ENCODE measurements at places on chromosomes 11 and 22.
A peak's percentile ranks its signal among the peaks of the same experiment; 100 is the strongest.

DNA sequence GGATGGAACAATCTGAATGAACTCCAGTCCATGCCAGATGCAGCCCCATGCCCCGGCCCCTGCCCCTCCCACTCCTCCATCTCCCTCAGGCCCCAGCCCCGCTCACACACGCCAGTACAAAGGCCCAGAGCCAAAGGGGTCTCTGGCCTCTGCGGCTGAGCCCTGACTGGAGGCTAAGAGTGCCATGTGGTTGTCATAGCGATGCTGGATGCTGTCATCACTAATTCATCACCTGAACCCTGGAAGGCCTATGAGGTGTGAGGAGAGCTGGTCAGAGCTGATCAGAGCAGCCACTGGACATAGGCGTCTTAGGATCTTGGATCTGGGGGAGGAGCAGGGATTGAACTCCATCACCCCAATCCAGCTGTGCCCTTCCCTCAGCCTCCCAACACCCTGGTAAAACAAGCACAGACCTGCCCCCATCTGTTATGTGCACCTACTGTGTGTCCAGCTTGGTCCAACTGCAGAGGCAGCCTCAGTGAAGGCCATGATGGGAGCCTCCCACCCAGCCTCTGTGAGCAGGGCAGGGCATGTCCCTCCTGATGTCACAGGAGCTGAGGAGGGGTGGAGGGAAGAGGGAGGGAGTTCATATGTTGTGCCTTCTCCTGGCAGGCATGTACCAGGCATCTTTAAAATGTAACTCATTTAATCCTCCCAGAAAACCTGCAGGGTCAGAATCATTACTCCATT lies 16.7 kb downstream of the PDE2A start:
- no peaks in the 10 kb centered on the region for H3K27me3 ChIP-seq
- no peak overlapping the region for H3K4me3 ChIP-seq
- no peak for DNase-seq
- H3K27ac ChIP-seq, result no peak overlapping the region

- no peaks in the 10 kb centered on the region for H3K4me1 ChIP-seq
- no peaks in the 10 kb centered on the region for H3K36me3 ChIP-seq
- no peak for DNase-seq
- H3K27ac ChIP-seq, result no peak overlapping the region
Observed at GRCh38 chr22:37985050-37985585, 763 bp upstream of the SOX10 start.

GRCh38 chr11:130876100-130876499 lies 40.2 kb downstream of the SNX19 start:
- no peaks in the 10 kb centered on the region for H3K4me1 ChIP-seq
- no peak overlapping the region for H3K27ac ChIP-seq
- no peaks in the 10 kb centered on the region for H3K36me3 ChIP-seq
- no peak for DNase-seq
- no peaks in the 10 kb centered on the region for H3K27me3 ChIP-seq

GRCh38 chr11:70331901-70332300 lies 61.4 kb downstream of the PPFIA1 start:
- H3K36me3 ChIP-seq, result peaks cover 98% of the 10 kb centered on the region
- no peaks in the 10 kb centered on the region for H3K27me3 ChIP-seq
- DNase-seq, result no peak
- no peaks in the 10 kb centered on the region for H3K4me1 ChIP-seq
- no peak overlapping the region for H3K27ac ChIP-seq
- H3K4me3 ChIP-seq, result no peak overlapping the region

GRCh38 chr11:68076371-68077042 lies 37.7 kb downstream of the TCIRG1 start:
- no peak for DNase-seq
- H3K27ac ChIP-seq, result no peak overlapping the region
- H3K27me3 ChIP-seq, result no peaks in the 10 kb centered on the region
- no peaks in the 10 kb centered on the region for H3K36me3 ChIP-seq
- no peaks in the 10 kb centered on the region for H3K4me1 ChIP-seq
- H3K4me3 ChIP-seq, result no peak overlapping the region

DNA sequence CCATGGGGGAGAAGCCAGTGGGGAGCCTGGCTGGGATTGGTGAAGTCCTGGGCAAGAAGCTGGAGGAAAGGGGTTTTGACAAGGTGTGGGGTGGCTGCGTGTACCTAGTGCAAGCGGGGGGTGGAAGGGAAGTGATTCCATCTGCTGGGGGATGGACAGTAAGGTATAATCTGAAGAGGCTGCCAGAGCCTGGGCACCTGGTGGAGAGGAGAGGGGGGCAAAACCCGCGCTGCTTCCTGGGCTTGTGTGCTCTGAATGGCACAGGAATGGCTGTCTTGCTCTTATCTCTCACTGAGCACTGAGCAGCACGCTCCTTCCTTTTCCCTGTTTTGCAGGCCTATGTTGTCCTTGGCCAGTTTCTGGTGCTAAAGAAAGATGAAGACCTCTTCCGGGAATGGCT lies 988 bp downstream of the BANF1 start:
- peak overlapping the region; percentile 97 for H3K27ac ChIP-seq
- peak overlapping the region; percentile 79 for H3K4me3 ChIP-seq
- peaks cover 47% of the 10 kb centered on the region for H3K36me3 ChIP-seq
- no peak for DNase-seq

DNA sequence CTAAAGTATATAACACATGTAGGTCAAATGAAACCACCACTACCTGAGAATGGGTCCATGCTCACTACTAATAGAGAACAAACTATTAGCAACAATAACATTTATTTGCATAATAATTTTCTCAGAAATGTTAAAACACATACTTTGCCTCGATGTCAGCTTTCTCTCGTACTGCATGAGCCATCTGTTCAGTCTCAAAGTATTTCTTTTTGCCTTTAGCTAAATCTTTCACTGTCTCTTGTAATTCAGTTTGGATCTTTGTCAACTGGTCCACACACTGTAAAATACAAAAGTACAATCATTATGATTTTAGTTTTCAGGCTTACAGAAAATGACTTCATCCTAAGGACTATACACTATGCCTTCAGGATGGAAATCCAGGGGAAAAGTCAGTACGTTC lies 153.3 kb downstream of the FCHSD2 start:
- no peak for DNase-seq
- peaks cover 3% of the 10 kb centered on the region for H3K36me3 ChIP-seq
- no peak overlapping the region for H3K4me3 ChIP-seq
- H3K4me1 ChIP-seq, result peaks cover 59% of the 10 kb centered on the region
- H3K27ac ChIP-seq, result no peak overlapping the region

DNA sequence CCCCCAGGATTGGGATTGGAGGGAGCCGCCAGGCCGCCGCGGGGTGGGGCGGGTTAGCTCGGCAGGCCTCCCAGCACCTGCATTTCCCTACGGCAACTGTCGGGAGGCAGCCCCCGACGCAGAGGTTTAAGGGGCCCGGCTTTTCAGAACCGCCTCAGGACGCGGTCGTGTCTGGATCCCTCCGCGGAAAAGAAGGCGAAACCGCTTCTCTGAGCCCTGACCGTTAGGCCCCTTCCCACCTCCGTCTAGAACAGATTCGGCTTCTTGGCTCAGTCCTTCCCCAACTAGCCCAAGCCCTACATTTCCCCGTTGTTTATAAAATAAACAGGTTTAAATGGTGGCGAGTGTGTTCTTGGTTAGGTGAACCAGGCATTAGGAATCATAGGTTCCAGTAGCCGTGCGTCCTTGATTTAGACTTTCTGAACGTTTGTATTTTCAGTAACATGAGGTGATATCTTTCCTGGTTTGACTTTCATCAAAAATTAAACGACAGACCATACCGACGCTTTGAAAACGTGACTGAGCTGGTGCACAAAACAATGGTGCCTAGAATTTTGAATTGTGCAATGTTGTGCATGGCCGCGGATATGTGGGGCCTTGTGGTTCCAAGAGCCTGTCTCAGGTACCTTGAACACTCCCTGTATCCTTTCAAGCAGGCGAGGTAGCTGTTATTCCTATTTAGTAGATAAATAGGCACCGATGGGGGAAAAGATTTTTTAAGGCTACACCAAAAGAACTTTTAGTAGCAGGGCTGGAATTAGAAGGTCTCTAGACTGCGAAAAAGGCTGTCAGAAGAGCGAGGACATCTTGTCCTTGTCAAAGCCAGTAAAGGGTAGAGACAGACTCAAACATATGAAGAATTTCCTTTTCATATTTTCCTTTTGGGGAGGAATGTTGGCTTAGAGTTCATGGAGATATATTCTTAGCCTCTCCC lies 1.2 kb upstream of the HSPA8 start:
- DNase-seq, result peak; percentile 75
- H3K4me1 ChIP-seq, result peaks cover 63% of the 10 kb centered on the region
- H3K27ac ChIP-seq, result peak overlapping the region; percentile 100

- no peaks in the 10 kb centered on the region for H3K27me3 ChIP-seq
- peaks cover 3% of the 10 kb centered on the region for H3K36me3 ChIP-seq
- no peak for DNase-seq
Observed at GRCh38 chr11:46677991-46678740, 22.3 kb downstream of the ARHGAP1 start.

DNA sequence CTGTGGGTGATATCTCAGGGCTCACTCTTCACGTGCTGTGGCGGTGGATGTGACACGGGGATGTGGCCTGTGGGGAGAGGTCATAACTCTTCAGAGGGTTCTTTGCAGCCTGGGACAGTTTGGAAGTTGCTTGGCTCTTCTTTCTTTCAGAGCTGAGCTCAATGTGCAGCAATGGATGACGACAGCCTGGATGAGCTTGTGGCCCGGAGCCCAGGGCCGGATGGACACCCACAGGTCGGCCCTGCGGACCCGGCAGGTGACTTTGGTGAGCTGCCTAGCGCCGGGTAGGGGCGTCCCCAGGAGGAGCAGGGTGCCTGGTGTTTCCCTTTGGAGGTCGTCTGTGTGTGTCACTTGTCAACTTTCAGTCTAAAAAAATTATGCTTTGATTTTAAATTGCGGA lies 5.1 kb downstream of the PHRF1 start:
- no peaks in the 10 kb centered on the region for H3K36me3 ChIP-seq
- no peak overlapping the region for H3K27ac ChIP-seq
- peaks cover 43% of the 10 kb centered on the region for H3K4me1 ChIP-seq
- H3K27me3 ChIP-seq, result no peaks in the 10 kb centered on the region
- no peak for DNase-seq
- H3K4me3 ChIP-seq, result no peak overlapping the region

DNA sequence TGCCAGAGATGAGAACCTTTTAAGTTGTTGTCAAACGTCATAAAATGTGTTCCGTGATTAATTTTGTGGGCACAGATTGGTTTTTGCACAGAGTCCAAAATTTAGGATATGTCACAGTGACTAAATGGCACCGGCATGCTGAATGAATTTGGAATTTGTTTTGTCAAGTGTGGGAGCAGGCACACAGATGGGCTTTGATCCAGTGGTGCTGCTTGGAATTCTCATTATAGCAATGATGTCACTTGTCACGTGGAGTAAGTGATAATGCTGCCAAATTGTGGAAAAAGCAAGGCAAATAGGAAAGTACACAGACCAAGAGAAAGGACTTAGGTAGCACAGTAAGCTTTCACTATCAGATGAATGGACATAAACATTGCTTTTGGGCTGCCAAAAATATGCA lies 8.0 kb upstream of the LIN7C start:
- H3K36me3 ChIP-seq, result no peaks in the 10 kb centered on the region
- H3K4me3 ChIP-seq, result no peak overlapping the region
- no peaks in the 10 kb centered on the region for H3K4me1 ChIP-seq
- no peak overlapping the region for H3K27ac ChIP-seq

DNA sequence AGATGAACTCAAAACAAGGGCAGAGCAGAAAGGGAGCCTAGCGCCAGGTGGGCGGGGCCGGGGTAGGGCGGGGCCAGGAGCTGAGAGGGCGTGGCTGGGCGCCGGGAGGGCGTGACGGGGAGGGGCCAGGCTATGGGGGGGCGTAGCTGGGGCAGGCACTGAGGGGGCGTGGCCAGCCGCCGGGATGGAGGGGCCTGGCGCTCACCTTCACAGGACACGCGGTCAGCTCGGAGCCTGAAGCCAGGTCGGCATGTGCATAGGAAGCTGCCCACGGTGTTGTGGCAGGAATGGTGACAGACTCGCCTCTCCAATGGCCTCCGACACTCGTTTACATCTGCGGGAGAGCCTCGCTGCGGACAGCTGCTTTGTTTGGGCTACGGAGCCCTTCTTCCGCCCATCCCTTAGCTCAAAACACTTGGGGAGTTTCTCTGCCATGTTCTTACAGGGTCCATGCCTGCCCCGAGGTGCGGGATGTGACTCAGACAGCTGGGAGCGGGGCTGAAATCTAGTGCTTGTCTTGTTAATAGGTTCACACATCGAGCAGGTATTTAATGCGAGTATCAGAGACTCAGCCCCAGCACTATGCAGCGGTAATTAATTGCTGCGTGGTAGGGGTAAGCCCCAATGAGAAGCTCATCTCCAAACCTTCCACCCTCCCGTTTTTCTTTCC lies 13.4 kb downstream of the VWCE start:
- H3K27me3 ChIP-seq, result no peaks in the 10 kb centered on the region
- H3K4me3 ChIP-seq, result no peak overlapping the region
- no peak overlapping the region for H3K27ac ChIP-seq
- DNase-seq, result no peak
- no peaks in the 10 kb centered on the region for H3K36me3 ChIP-seq

GRCh38 chr22:50601669-50602337 lies 1.2 kb downstream of the MAPK8IP2 start:
- no peak overlapping the region for H3K27ac ChIP-seq
- H3K4me3 ChIP-seq, result no peak overlapping the region
- H3K36me3 ChIP-seq, result no peaks in the 10 kb centered on the region

DNA sequence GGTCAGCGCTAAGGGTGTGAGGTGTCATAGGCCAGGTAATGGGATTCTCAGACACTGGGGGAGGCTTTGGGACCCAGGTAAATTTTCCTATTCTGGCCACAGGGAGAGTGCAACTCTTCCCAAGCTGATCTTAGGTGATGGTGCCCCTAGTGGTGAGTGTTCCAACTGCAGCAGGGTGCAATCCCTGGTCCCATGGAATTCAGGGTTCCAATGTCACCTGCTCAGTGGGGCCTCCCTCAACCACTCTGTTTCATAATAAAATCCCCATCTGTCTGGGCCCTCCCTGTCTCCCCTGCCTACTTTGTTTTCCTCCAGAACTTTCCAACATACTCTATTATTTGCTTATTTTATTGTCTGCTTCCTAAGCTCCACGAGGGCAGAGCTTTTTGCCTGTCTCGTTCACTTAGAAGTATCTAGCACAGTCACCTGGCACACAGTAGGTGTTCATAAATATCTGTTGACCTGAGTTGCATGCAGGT lies 2.9 kb upstream of the SGSM1 start:
- peaks cover 20% of the 10 kb centered on the region for H3K27me3 ChIP-seq
- no peak overlapping the region for H3K27ac ChIP-seq
- no peaks in the 10 kb centered on the region for H3K36me3 ChIP-seq
- H3K4me1 ChIP-seq, result no peaks in the 10 kb centered on the region
- H3K4me3 ChIP-seq, result no peak overlapping the region

DNA sequence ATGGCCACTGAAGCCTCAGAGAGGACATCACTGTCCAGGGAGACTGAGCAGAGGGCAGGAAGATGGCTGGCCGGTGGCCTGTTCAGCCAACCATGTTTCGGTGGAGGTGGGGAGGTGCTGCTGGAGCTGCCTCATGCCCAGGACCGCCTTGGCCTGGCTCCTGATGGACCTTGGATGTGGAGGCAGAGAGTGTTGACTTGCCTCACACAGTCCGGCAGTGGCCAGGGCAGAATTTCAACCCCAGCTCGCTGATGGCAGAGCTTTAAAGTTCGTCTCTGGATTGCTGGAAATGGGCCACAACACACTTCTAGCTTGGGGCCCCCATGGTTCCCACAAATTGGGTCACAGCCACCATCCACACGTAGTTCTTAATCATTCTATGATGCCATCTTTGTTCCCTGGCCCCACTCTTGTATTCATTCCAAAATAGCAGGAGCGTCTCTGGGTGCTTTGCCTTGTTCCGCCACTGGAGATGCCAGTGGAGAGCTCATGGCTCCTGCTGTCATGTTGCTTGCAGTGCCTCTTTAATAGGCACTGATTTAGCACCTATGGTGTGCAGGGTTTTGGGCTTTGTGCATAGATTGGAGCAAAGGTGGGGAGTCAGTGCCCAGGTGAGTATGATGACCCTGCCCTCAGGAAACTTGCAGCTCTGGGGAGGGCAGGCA lies 5.6 kb downstream of the MAPK8IP1 start:
- H3K4me3 ChIP-seq, result no peak overlapping the region
- no peaks in the 10 kb centered on the region for H3K36me3 ChIP-seq
- H3K4me1 ChIP-seq, result peaks cover 2% of the 10 kb centered on the region
- peaks cover 34% of the 10 kb centered on the region for H3K27me3 ChIP-seq
